ENCODE measurements at places on chromosomes 1 and 21.
A peak's percentile ranks its signal among the peaks of the same experiment; 100 is the strongest.

GRCh38 chr1:91311672-91312071 is 93.0 kb downstream of the HFM1 start:
- DNase-seq: no peak

DNA sequence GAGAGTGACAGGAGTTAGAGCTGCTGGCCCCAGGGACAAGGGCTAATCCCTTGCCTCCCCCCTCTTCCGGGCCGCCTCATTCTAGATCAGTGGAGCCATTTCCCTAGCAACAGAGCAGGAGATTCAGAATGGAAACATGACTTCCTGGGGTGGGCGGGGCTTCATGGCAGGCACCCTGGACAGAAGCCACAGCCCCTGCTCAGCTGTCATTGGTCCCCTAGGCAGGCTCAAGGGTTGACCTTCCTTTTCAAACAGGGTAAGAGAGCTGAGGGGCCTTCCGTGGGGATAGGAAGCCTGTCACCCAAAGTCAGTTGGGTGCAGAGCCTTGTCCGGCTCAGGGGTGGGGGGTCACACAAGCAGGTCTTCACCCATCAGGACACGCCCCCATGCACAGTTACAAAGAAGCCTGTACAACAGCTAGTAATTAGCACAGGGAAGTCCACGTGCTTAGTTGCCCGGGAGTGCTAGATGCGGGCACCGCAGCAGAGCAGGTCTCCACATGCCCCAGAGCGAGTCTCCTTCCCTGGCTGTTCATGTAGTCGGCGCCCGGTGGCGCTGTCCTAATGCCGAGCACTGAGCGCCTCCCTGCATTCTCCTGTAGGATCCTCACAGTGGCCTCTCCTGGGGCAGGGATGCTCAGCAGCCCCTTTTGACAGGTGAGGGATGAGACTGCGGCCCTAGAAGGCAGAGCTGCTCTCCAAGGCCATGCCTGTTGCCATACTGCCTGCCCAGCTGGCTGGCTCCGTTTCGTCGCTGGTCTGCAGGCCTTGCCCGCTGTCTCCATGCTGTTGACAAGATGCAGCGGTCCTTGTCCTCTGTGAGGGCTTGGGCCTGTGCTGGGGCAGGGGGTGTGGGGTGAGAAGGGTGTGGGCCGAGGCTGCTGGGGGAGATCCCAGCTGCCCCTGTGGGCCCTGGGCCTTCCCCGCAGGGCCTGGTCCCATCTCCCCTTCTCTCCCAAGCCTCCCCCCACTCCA is 5.1 kb downstream of the TMEM201 start:
- peak; percentile 81 for DNase-seq

DNA sequence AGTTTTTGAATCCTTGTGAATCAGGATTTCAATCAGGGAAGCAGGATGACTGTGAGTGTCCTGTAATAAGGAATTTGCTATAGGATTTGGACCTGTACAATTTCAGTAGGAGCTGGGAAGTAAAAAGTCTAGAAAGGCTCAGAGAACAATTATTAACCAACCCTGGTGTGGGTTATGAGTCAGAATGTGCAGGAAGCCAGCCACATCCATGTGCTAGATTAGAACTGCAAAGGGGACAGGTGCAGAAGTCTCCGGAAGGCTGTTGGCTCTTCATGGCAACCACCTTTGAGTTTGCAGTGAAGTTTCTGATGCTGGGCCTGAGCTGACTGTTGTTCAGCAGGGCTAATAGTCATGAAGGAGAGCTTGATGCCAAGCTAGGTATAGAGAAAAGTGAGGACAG is 70.7 kb downstream of the SPATA46 start:
- DNase-seq: no peak

- DNase-seq: no peak
Measured at GRCh38 chr1:226558036-226558650, 9.6 kb downstream of the STUM start.

GRCh38 chr21:44805226-44805625 is 3.6 kb upstream of the UBE2G2 start:
- DNase-seq: no peak

DNA sequence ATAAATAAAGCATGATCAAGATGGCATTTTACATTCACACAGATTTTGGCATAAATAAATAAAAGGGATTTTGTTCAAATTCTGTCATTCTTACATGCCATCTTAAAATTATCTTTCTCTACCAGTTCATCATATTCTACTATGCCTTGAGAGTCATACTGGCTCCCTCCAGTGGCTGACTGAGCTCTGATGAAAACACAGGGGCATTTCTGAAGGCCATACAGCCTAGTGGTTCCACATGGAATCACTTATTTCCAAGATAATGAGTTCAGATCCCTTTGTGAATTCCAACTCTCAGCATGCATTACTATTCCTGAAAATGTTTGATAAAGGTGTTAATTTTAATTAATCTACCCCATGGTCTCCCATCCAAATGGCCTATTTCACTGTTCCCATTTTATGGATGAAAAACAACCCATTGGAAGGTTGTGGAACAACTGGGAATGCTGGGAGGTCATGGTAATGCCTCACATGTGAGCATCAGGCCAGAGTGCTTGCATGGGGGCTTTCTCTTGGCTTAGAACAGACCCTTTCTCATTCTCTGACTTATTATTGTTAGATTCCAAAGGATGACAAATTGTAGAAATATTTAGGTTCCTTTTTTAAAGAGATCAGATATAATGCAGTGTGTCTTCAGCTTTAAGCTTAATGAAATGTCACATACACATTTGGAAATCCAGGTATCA is 622.4 kb upstream of the PKN2 start:
- no peak for DNase-seq

- DNase-seq: peak; percentile 32
Measured at GRCh38 chr1:30900931-30901560, 7.5 kb downstream of the SDC3 start.

GRCh38 chr1:245589316-245589715 is 434.5 kb downstream of the KIF26B start:
- DNase-seq: no peak

DNA sequence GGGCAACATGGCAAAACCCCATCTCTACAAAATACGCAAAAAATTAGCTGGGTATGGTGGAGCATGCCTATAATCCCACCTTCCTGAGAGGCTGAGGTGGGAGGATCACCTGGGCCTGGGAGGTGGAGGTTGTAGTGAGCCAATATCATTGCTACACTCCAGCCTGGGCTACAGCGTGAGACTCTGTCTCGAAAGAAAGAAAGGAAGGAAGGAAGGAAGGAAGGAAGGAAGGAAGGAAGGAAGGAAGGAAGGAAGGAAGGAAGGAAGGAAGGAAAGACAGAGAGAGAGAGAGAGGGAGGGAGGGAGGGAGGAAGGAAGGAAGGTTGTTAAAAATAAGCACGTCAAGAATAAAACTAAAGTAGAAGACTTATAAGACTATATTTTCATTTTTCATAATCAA is 17.0 kb upstream of the ATP1A1 start:
- DNase-seq: no peak

GRCh38 chr1:145994391-145995120 is 1.8 kb downstream of the TXNIP start:
- no peak for DNase-seq

DNA sequence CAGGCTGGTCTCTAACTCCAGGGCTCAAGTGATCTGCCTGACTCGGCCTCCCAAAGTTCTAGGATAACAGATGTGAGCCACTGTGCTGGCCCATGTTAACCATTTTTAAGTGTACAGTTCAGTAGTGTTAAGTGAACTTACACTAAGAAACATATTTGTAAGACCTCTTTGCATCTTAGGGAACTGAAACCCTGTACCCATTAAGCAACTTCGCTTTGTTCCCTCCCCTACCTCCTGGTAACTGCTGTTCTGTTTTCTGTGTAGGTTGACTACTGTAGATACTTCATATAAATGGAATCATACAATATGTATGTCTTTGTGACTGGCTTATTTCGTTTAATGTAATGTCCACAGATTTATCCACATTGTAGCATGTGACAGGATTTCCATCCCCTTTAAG is 11.0 kb downstream of the NUDC start:
- DNase-seq: no peak

GRCh38 chr21:44998621-44999427 is 59.0 kb downstream of the SLX9 start:
- no peak for DNase-seq

DNA sequence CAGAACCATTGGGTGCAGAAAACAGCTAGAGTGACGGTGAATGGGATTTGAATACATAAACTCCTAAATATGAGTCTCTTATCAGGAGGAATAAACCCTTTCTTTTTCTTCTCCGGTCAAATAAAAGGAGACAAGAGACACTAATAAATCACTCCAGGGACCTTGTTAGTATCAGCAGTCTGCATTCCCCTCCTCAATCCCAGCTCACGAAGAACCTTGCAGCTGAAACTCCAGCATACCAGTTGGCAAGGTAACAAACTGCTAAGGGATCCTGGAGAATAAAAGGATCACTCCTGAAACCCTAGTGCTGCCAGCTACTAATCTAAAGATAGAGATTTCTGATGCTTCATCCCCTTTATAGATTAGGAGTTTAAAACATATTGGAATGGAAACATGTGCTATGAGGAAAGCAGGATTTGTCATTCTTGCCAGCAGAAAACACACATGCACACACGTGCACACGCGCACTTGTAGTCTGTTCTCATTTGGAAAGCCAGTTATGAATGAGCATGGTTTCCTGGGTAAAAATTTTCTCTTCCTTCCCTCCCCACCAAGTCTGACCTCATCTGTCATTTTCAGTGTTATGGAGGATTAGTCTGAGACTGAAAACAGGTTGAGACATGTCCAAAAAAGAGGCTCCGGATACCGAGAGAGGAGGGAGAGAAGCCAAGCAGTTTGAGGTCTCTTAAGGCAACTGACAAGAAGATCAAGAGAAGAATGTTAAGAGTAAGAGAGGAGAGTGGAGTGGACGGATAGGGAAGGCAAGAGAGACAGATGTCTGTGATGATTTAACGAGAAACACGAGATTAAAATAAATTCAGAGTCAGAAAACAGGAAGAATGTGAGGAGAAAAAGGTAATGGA is 10.9 kb downstream of the IER5 start:
- no peak for DNase-seq

- DNase-seq: peak; percentile 92
Measured at GRCh38 chr1:94541246-94542087, at the start of gene F3. F3 (minus strand) TSS chr1:94541759; CDS start chr1:94541636, 123 bp downstream.

GRCh38 chr1:236532850-236533249 is 9.1 kb downstream of the LGALS8 start:
- no peak for DNase-seq

- no peak for DNase-seq
Measured at GRCh38 chr1:22488319-22488718, 36.7 kb downstream of the ZBTB40 start.

DNA sequence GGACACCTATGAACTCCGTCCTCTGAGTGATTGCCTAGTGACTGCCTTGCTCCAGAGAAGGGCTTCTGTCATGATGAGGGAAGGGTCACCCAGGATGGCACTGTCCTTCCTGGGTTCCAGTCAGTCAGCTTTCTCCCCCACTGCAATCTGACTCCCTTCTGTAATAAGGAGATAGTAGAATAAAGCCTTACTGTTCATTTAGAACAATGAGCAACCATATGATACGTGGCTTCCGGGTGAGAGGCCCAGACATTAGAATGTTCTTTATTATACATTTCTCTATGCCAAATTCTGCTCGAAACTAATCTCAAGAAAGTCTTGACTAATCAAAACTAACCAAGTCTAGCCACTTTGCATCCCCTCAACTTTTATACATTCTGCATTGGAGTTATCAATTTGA is 8.5 kb upstream of the MTMR11 start:
- no peak for DNase-seq

DNA sequence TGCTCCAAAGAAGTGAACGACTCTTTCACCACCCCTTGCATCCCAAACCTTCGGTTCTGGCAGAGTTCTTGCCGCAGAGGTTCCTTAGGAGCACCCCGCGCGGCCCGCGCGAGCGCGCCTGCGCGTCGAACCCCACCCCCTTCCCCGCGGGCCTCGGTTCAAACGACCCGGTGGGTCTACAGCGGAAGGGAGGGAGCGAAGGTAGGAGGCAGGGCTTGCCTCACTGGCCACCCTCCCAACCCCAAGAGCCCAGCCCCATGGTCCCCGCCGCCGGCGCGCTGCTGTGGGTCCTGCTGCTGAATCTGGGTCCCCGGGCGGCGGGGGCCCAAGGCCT is at the start of gene C1orf56:
C1orf56 (plus strand) TSS at position 161 of the 334 bp plus-strand sequence; CDS start at position 258, 97 bp downstream.
- DNase-seq: peak; percentile 85

- DNase-seq: no peak
Measured at GRCh38 chr1:23222331-23222730, 5.0 kb upstream of the HTR1D start.

GRCh38 chr1:1894354-1895059 is 3.6 kb upstream of the GNB1 start:
- peak; percentile 72 for DNase-seq

GRCh38 chr1:165580931-165581871 is 37.4 kb downstream of the LRRC52 start:
- DNase-seq: no peak

- no peak for DNase-seq
Measured at GRCh38 chr21:38092051-38092450, 164.7 kb upstream of the KCNJ15 start.

- no peak for DNase-seq
Measured at GRCh38 chr21:22993822-22994574, 1995.8 kb downstream of the NCAM2 start.

- no peak for DNase-seq
Measured at GRCh38 chr1:244789731-244790130, 45.7 kb upstream of the COX20 start.

GRCh38 chr1:69070660-69071373 is 496.9 kb upstream of the LRRC7 start:
- DNase-seq: no peak

DNA sequence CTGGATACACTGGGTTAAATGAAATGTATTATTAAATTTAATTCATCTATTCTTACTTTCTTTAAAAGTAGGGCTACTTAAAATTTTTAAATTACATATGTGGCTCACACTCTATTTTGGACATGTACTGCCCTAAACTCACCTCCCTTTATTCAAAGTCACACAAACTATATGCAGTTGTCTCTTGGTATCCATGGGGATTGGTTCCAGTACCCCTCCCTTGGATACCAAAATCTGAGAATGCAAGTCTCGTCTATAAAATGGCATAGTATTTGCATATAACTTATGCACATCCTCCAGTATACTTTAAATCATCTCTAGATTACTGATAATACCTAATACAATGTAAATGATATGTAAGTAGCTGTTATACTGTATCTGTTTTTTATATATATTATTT is 57.6 kb downstream of the FAF1 start:
- no peak for DNase-seq

GRCh38 chr1:94325377-94326302 is 88.3 kb upstream of the ARHGAP29 start:
- no peak for DNase-seq

DNA sequence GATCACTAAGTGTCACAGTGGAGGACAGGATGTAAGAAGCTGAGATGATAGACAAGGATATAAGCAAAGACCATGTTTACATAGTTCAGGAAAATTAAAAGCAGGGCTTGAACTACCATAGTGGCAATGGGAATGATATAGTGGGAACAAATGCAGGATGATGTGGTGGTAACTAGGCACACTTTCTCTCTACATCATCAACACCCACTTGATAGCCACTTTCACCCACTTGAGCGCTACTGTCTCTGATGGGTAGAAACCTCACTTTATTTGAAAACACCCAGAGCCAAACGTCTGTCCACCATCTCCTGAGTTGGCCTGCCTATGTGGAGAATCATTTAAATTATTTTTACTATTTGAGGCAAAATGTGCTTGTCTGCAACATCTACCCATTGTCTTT is 305.0 kb upstream of the ST6GALNAC5 start:
- DNase-seq: no peak
